ENCODE measurements at places on chromosomes 4 and X.

- DNase-seq, result peak; percentile 51
These were observed 12.8 kb downstream of the AIMP1 start for GRCh38 chr4:106329041-106329618.

GRCh38 chr4:147526272-147526654 lies 45.4 kb downstream of the EDNRA start:
- DNase-seq, result peak; percentile 25

DNA sequence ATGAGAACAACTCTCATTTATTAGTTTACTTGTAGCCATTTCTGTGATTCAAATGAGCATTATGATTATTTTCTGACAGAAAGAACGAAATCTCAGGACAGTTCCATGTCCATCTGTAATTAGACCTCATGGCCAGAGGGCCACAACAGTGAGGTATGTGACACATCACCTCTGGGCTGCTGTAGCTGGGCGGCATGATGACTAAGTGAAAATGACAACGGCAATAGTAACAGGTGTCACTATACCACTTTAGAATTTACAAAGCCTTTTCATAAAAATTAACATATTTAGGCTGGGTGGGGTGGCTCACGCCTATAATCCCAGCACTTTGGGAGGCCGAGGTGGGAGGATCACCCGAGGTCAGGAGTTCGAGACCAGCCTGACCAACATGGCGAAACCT lies 252.6 kb downstream of the CBR4 start:
- DNase-seq, result no peak

DNA sequence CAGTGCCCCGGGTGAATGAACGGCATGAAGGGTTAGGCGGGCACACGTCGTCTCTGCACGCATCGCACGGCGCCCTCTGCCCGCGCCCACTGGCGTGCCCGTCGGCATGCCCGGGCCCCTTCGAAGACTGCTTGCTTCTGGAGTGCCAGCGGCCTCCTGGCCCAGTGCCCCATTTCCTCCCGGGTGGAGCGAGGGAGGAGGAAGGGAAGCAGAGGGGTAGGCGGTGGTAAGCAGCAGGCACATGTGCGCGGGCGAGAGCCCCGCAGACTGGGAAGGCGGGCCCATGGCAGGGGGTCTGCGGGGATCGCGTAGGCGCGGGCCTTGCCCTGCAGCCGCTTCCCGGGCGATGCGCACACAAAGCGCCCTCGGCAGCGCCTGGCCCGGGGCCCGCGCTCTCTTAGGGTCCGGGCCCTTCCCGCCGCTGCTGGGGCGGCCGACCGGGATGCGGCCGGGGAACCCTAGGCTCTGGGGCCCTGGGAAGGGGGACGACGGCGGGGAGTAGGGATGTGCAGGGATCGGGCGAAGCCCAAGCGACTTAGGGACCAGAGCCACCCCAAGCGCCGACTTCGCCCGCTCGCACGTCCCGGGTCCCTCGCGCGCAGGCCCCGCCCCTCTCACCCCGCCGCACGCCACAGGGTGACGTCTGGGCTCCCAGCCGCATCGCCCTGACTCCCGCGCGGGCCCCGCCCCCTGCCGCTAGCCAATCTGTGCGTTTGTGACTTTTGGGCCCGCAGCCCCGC lies 866 bp upstream of the EMD start:
- DNase-seq, result no peak

GRCh38 chr4:179563741-179564140 lies 2121.5 kb upstream of the AGA start:
- no peak for DNase-seq

GRCh38 chr4:140427919-140428471 lies 547 bp upstream of the CLGN start:
- DNase-seq, result no peak

DNA sequence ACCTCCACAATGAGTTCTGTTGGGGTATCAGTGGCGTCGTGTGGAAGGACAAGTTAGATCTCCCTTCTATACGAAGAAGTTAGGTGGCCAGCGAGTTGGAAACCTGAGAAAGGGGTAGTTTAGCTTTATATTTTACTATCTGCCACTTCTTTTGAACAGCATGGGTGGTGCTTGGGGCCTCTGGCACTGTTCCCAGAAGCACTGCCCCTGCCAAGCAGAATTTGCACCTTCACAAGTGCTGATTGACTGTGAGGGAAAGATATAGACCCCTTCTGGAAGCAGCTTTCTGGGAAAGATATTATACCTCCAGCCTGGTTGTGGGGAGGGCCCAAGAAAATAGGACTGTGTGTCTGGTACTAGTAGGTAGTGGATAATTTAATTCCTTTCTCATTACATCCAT lies 246.9 kb downstream of the FBXO8 start:
- no peak for DNase-seq

GRCh38 chr4:80127870-80128419 lies 54.9 kb upstream of the ANTXR2 start:
- DNase-seq, result no peak

DNA sequence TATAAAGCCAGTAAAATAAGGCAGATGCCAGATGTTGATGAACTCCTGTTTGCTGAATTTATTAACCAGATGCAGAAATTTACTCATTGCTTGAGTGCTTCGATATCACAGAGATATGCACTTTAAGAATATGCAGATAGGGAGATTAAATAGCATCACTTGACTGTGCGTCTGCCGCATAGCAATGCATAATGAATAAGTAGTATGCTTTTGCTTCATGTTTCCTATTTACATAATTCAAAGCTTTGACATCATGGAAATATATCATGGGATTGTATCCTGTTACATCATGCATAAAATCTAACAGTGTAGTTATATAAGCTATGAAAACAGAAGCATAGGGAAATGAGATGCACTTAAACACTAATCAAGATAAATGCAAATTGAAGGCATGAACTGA lies 45.9 kb downstream of the VEGFC start:
- DNase-seq, result no peak

DNA sequence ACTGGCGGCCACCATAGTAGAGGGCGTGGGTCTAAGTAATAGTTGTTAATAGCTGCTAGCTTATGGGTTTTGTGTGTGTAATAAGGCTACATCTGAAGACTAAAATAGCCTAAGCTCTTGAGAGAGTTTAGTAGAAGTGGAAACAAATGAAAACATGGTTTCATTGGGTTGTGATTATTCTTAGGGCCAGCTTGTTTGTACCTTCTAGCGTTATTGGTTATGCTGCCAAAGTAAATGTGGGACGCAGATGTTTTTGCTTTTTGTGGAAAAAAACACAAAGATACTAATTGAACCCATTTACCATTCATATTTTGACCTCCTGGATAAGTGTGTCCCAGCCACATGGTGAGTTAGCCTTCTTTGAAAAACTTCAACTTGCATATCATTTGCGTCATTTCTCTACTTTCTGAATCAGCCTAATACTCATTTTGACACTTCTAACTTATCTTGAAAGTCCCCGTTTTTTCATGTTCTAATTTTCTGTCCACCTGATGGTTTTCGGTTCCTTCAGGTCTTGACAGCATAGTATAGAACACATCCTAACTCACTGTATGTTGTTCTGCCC lies 305.3 kb downstream of the FRMPD4 start:
- DNase-seq, result no peak

DNA sequence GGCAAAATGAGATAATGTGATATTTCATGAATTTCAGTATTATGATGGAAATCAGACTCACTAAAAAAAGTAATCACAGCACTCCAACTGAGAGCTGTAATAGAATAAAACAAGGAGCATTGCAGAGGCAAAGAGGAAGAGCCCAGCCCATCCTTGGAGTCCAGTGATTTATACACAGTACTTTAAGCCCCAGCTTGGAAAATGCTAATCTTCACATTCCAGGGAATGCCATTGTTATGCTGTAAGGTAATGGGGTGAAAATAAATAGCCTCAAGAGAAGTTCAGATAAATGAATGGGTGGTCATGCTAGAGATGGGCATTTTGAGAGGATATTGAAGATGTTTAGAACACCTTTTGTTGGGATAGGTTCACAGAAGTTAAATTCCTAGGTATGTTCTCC lies 190.3 kb upstream of the TAPT1 start:
- no peak for DNase-seq

DNA sequence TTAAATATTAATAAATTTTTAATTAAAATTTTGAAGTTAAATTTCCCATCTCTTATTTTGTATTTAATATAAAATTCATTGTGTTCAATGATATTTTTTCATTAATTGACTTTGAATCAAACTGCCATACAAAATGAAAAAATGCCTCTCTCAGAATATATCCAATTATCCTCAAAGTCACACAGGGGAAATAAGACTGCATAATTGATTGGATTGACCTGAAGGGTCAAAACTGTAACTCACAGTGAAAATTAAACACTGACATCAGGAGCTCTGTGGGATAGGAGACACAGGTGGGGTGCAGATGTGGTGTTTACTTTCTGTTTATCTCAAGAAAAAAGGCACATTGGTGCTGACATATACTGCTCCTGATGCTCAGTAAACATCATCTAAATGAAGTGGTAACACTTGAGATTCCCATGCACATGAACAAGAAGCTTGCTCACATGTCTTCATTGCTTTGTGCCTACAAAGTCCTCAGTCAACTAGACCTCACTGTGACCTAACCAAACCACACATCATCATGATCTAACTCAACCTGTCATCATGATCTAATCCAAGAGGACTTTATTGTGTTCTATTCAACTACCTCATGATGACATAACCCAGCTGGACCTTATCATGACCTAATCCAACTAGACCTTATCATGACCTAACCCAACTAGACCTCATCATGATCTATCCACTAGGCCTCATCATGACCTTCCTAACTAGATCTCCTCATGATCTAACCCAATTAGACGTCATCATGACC lies 83.7 kb downstream of the DHRSX start:
- no peak for DNase-seq

DNA sequence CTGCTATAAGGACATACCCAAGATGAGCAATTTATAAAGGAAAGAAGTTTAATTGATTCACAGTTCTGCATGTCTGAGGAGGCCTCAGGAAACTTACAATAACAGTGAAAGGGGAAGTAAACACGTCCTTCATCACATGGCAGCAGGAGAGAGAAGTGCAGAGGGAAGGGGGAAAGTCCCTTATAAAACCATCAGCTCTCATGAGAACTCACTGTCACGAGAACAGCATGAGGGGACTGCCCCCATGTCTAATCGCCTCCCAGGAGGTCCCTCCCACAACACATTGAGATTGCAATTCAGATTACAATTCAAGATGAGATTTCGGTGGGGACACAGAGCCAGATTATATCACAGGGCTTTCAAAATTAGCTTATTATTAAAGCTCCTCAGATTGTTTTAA lies 209.5 kb upstream of the PPP3CA start:
- no peak for DNase-seq

DNA sequence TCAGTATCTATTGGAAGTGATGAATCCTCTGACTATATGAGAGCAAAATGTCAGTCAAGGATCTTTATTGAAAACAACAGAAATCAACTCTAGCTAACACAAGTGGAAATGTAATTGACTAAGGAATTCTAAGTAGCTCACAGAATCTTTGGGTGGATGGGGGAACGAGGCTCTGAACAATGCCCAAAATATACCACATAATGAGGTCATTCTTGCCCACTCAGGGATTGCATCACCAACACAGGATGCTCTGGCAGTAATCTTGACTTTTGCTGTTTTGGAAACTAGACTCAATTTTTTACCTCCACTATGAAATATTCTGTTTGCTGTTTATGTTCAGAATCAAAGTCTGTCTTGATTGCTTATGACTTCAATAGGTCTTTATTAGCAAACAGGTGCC lies 127.4 kb upstream of the UNC5C start:
- no peak for DNase-seq

GRCh38 chrX:104165894-104166734 lies at the start of gene FAM199X:
Gene FAM199X, plus strand, starts transcription at chrX:104166453. Its CDS starts 333 bp downstream, at chrX:104166786.
- peak; percentile 86 for DNase-seq

DNA sequence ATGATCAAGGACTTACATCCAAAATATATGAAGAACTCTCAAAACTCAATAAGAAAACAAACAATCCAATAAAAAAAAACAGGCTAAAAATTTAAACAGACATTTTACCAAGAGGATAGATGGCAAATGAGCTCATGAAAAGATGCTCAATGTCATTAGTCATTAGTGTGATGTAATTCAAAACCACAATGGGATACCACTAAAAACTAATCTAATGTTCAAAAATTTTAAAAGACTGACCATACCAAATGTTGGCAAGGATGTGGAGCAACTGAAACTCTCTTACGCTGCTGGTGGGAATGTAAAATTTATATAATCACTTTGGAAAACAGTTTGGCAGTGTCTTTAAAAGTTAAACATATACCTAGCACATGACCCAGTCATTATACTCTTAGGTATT lies 43.7 kb downstream of the RPS6KA6 start:
- DNase-seq, result no peak

GRCh38 chr4:1993169-1993516 lies 15.6 kb downstream of the NELFA start:
- DNase-seq, result no peak

GRCh38 chrX:149223854-149224253 lies 281.3 kb downstream of the IDS start:
- DNase-seq, result no peak

Measured in iPS-NIHi11 (cell line).